ENCODE measurements at places on chromosomes 1 and 21.

GRCh38 chr1:185719021-185719420 lies 15.2 kb upstream of the HMCN1 start:
- no peak for DNase-seq

- no peak for DNase-seq
Measured at GRCh38 chr1:29883411-29883832, 647.1 kb downstream of the PTPRU start.

- DNase-seq: peak; percentile 52
Measured at GRCh38 chr1:151710187-151710840, 6.3 kb downstream of the CELF3 start.

GRCh38 chr1:11700601-11701467 lies 9.3 kb downstream of the DRAXIN start:
- DNase-seq: no peak

GRCh38 chr1:70038025-70038424 lies 167.4 kb downstream of the LRRC40 start:
- no peak for DNase-seq

DNA sequence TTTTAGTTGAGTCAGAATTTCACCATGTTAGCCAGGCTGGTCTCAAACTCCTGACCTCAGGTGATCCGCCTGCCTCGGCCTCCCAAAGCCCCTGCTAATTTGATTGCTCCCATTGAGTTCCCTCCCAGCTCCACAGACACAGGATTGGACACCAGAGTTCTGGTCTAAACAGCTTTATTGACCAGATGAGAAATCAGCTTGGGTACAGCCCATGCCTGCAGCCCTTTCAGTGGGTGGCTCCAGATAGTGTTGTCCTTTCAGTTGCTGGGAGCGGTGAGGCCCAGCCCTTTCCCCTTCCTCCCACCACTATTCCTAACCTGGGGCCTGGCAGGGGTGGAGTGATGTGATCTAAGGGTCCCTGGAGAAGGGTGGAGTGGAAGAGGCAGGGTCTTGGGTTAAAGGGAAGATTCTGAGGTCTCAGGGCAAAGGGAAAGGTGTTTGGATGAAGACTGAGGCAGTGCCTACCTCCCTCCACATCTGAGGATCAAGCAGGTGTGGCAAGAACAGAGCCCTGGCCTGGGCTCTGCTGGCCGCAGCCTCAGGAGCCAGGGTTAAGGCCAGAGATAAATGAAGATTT lies 14.5 kb upstream of the PHLDA3 start:
- DNase-seq: no peak

DNA sequence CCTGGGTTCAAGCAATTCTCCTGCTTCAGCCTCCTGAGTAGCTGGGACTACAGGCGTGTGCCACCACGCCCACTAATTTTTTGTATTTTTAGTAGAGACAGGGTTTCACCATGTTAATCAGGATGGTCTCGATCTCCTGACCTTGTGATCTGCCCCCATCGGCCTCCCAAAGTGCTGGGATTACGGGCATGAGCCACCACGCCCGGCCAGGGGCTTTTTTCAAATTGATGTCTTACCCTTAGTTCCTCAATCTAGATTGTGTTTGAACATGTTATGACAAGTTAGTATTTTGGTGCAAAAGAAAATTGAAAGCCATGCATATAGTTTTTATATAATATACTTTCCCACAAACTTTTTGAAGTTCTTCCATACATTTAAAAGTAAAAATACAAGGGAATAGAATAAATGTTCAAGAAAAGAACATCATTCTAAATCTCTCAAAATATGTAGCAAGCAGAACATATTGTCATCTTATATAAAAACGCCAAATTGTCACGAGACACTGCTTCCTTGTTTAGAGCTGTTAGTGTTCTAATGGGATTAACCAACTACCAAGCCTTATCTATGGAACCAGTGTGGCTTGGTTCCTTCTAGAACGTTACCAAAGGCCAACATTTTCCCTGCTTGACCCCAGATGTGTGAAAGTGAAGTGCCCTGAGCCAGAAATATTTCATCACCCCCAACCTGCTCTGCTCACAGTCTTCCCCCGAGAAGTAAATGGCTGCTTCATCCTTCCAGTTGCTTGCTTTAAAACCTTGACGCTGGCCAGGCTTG lies 9.5 kb upstream of the PLEKHM2 start:
- DNase-seq: no peak

DNA sequence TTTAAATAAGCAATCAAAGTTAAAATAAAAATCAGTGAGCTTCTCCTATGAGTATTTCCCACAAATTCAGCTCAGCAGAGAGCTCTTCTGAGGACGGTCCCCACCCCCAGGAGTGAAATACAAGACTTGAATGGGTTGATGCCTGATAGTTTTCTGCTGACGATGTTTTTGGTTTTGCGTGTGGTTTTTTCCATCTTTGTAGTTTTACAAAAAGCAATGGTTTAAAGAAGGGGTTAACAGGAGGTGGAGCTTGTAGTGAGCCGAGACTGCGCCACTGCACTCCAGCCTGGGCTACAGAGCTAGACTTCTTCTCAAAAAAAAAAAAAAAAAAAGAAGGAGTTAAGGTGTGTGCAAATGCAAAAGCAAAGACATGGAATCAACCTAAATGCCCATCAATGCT lies 171.7 kb upstream of the COA6 start:
- no peak for DNase-seq

DNA sequence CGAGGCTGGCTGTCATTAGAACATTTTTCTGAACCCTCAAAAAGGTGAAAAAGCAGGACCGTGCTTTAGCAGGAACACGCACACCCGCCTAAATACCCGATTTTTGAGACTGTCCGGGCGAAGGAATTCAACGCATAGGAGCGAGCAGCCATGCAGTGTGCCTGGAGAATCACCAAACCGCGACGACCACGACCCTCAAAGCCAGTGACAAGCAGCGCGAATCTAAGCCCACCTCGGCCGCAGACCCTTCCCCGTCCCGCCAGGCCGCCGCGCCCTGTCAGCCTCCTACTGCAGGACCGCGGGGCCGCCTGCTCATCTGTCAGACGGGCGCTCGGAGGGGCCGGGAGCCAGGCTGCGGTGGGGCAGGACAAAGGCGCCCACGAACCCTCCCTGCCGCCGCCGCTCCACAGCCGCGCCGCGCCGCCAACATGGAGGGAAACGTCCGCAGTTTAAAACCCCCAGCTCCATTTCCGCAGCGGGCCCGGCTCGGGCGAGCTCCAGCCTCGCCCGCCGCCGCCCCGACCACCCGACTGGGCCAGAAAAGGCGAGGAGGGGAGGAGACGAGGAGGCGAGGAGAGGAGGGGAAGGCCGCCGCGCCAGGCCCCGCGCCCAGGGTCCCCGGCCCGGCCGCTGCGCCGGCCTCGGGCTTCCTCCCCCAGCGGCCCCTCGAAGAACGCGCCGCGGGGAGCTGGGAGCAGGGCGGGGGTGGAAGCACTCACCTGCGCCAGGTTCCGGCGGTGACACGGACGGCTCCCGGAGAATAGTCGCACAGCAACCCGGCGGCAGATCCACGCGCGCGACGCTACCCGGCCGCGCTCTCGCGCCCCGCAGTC lies at the start of gene LBR:
Gene LBR (minus strand): TSS at position 804 of the 833 bp plus-strand sequence. CDS start 3,963 bp downstream, outside the sequence.
- DNase-seq: no peak

DNA sequence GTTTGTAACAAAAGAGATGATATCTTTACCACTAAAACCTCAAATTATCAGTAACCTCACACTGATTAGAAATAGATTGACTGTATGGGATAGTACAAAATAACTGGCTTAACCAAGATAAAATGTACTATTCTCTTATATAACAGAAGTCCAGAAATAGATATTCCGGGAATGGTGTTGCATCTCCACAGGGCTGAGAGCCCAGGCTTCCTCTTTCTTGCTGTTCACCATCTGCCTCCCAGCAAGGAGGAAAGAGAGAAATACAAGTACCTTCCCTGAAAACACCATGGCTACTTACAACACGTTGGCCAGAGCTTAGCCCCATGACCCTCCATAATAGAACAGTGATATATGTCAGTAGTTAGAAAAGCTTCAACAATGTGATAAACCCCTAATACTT lies 47.0 kb upstream of the KCNK1 start:
- DNase-seq: no peak

DNA sequence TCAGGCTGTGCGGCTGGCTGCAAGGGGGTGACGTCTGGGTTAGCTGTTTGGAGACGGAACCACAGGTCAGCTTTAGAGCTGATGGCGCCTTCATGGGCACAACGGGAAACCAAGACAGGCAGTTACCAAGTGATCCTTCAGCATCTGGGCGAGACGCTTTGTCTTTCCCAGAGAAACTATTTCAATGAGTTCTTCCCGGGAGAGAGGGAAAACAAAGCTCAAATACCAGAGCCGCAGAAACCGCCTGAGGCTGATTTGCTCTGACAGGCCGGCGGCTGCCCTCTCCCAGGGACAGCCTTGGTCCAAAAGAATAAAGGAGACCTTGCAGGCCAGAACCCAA lies 76.5 kb downstream of the CD58 start:
- no peak for DNase-seq

- DNase-seq: no peak
Measured at GRCh38 chr1:228083871-228084278, 1.4 kb downstream of the ARF1 start.

- no peak for DNase-seq
Measured at GRCh38 chr1:208127792-208128529, 116.2 kb downstream of the PLXNA2 start.

DNA sequence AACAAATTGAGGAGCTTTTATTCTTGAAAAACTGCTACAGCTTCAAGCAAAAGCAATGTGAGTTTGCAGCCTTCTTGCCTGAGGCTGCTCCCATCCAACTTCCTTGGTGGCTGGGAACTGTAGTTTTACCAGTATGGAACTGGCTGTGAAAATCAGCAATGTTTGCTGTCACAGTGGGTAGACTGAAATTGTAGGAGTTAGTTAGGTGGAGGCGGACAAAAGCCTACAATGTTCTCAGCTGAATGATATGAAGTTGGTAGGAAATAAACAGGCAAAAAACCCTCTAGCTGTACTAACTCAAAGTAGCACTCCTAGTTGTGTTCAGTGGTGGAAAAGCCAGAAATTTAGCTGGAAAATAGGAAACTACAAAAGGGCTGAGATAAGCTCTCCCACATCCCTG lies 18.5 kb downstream of the HAX1 start:
- no peak for DNase-seq

DNA sequence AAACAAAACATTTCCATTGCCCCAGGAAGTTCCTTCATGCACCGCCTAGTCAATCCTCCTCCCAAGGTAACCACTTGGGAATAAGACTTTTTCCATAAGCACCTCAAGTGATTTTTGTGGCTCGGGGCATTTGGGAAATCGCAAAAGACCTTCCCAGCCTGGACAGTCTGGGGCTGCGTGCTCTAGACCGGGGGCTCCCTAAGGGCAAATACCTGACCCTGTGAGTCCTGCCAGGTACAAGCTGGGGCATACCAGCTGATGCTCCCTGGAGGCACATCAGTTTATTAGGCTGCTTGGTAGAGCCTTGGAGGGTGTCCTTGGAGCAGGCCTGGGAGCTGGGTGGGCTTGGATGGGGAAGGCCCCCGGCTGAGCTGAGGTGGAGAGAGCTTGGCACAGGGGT lies 34.4 kb downstream of the ALPL start:
- DNase-seq: no peak

- no peak for DNase-seq
Measured at GRCh38 chr1:65393928-65394327, 26.5 kb upstream of the LEPR start.

GRCh38 chr1:63674238-63674864 lies 81.1 kb downstream of the PGM1 start:
- no peak for DNase-seq

GRCh38 chr1:226736001-226736907 lies 2.8 kb downstream of the ITPKB start:
- DNase-seq: no peak

DNA sequence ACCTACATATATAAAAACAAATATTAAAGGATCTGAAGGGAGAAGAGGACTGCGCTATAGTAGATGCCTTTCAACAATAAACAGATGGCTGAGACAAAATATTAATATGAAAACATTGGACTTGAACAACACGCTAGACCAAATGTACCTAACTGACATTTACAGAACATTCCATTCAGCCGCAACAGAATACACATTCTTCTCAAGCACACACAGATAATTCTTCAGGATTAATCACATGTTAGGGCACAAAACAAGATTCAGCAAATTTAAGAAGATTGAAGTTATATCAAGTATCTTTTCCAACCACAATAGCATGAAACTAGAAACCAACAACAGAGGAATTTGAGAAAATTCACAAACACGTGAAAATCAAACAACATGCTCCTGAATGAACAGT lies 741.4 kb downstream of the ADGRL2 start:
- no peak for DNase-seq

DNA sequence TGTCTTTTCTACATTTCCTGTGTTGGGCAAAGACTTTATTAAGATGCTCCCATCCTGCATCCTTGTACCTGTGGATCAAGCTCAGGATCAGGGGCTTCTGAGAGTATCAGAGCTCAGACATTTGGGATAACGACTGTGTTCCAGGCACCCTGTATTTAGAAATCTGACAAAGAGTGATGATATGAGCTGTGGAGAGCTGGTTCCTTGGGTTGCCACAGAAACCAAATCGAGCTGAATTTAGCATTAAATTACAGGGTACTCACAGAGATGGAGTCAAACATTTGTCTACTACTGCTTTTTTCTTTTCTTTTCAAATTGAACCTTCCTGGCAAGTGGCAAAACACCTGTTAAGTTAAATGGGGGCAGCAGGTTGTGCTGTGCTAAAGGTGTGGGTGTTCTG lies 110.6 kb downstream of the XCL2 start:
- no peak for DNase-seq

- no peak for DNase-seq
Measured at GRCh38 chr1:96710708-96711477, 10.7 kb upstream of the PTBP2 start.

- DNase-seq: peak; percentile 81
Measured at GRCh38 chr1:2381741-2382620, 9.4 kb downstream of the MORN1 start.

DNA sequence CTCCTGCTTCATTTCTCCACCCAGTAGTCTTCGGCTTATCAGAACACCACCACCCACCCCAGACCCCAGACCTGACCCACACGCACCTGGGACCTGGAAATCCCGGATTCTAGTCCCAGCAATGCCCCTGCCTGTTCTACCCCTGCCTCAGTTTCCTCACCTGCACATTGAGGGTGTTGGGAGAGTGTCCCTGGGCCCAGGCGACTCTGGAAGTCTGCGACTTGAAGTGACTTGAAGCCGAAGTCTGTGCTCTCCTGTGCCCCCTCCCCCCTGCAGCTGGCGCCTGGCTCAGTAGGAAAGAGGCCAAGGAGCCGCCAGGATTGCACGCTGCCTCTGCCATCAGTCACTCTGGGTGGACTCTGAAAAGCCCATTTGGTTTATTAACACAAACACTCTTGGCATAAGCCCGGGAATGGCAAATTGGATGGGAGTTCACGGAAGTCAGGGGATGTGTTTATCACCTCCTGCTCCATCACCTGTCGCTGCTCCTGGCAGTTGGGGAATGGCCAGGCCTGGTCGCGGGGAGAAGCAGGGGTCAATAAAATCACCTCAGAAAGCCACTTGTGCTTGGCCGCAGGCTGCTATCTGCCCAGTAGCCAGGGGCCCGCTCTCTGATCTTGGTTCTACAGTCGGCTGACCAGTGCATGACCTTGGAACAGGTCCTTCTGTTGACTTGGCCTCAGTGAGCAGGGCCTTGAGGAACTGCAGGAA lies 132.7 kb downstream of the ACTL8 start:
- DNase-seq: no peak

GRCh38 chr1:56222914-56223540 lies 356.3 kb downstream of the PLPP3 start:
- DNase-seq: no peak

Measured in activated naive CD8-positive, alpha-beta T cell treated with anti-CD3 and anti-CD28 coated beads for 36 hours (primary cell).